ENCODE measurements at places on chromosomes 2 and 18.

DNA sequence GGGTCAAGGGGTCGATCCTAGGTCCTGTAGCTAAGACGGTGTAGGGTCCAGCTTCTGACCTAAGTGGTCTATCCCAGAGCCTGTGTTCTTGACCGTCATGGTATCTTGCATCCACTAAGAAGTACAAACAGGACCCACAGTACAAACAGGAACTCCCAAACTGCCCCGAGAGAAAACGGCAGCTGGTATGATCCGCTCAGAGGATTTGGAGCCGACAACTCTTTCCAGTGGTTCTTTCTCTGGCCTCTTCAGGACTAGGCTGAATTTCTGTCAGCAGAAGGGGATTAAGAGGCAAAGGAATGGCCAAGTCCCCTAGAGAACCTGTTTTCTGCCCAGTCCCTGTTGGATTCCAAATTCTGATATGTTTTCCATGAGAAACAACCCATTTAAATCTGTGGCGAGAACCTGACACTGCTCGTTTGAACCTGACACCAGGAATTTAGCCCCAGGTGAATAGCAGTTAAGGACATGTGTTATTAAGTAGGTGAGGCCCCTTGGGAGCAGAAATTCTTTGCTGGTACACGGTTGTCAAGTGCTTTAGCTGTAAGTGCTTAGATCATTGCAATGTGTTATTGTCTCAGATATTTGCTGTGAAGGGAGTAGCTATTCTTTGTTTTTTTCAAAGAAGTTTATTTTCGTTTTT lies 50.5 kb upstream of the TXNDC2 start:
- DNase-seq: no peak

DNA sequence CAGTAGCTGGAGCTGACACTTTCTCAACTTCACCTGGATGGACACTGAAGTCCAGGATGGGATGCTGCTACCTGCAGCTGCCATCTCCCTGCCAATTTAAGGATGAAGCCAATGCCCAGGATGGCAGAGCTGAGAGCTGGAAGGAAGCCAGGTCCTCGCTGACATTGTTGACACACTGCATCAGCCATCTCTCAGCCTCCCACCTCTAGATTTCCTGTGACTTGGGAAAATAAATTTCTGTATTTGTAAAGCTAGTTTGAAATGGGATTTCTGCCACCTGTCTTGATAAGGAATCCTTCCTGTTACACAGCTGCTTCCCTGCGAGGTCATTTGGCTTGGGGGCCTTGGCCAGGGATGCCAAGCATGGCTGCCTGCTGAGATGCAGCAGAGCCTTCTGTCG lies 43.5 kb downstream of the KCTD1 start:
- DNase-seq: no peak

DNA sequence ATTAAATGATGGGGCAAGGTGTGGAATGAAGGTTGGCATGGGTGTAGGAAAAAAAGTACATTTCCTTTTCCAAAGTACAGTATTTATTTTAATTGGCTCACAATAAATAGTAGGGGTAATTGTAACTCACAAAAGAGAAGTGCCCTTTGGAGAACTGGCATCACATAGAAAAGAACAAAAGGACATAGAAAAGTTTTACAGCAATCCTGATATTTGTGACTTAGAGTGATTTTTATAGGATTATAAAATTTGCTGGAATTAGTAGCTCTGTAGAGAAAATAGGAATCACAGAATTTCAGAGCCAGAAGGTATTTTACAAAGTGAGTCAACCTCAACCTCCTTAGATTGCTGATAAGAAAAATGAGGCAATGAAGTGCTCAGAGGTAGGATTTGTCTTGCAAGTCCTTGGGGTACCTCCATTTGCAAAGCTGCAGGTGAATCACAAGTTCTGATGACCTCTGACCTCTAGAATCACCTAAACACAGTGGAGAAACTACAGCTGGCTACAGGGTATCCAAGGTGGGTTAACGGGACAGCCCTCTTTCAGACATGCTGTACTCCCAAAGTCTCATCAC lies 133.6 kb downstream of the SOCS6 start:
- DNase-seq: no peak

DNA sequence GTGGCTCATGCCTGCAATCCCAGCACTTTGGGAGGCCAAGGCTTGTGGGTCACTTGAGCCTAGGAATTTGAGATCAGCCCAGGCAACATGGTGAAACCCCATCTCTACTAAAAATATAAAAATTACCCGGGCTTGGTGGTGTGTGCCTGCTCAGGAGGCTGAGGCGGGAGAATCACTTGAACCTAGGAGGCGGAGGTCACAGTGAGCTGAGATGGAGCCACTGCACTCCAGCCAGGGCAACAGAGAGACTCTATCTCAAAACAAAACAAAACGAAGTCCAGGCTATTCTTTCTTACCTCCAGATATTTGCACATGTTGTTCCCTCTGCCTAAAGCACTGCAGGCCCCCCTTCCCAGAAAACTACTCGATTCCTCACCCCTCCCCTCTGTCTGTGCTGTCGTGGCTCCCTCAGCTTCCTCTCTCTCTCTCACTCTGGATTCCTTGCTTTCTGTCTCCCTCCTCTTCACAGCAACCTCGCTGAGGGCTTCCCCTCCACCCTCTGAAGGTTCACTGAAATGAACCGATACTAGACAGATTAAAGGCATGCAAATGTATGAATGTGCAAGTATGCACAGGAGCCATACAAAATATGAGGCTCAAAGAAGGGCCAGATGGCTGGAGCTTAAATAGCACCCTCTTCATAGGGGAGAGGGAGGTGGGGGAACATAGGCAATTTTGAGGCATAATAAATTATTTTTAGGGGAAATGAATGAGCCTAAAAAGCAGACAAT lies 18.5 kb downstream of the TMEM177 start:
- no peak for DNase-seq

DNA sequence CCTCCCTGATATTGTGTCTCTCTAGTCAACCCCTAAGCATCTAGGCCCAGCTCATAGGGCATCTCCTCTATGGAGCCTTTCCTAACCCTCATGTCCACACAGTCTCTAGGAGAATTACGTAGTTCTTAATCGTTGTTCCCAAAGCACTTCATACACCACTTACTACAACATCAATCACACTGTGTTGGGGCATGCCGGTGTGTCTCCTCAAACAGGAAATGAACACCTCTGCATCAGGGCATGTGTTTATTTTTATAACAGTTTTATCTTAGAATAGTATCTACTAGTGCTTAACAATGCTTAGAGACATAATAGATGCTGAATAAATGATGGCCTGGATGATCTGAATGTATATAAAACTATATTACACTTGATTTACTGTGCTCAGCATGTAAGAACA lies 19.7 kb downstream of the CYP1B1 start:
- DNase-seq: no peak

DNA sequence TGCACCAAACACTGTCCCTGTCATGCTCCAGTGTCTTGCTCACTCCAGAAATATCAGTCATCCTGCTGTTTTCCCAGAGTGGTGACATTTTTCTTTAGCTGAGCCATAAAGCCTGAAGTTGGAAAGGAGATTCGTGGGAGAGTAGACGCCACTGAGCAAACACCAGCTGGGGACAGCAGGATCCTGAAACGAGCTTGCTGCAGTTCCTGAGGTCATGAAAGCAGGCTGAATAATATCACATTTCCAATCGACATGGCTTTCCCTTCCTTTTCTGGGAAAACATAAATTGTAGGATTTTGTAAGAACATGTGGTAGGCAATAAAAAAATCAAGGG lies 276.4 kb downstream of the CDCA7 start:
- DNase-seq: no peak

All from D721Med (cell line).